ENCODE measurements at places on chromosomes 5 and 9. TPM values are rescaled to one million over a fixed set of nuclear protein-coding genes. Genes with fewer than 3 reads are reported as not detected.

The PCDHA12 gene
- total RNA-seq = not detected

The SGCD gene
- 129 TPM for total RNA-seq

The KCNIP1 gene
- total RNA-seq = 0.42 TPM

The TRPM6 gene
- total RNA-seq = 1.0 TPM

The SPINK1 gene
- total RNA-seq = 13.7 TPM

The CNOT6 gene
- total RNA-seq = 16.4 TPM

The NSUN2 gene
- 45.0 TPM for total RNA-seq

The LRRC19 gene
- not detected for total RNA-seq

The PCDHA4 gene
- total RNA-seq = 0.90 TPM

The IFNB1 gene
- total RNA-seq = not detected

GRCh38 chr9:93254806-93255493 lies 71.0 kb downstream of the WNK2 start:
- DNase-seq = peak; percentile 58

DNA sequence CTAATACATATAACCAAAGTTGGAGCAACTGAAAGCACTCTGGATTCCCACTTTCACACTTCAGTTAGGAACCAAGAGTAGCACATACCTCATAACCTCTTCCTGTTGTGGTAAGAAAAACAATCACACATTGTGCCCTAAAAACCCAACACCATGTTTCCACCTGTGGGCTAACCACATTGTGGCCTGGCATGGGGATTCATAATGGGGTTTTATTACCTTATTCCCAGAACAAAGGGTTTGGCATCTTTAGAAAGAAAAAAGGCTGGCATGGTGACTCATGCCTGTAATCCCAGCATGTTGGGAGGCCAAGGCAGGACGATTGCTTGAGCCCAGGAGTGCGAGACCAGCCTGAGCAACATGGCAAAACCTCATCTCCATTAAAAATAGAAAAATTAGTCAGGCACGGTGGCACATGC lies 60.6 kb downstream of the HSD17B3 start:
- no peak for DNase-seq

DNA sequence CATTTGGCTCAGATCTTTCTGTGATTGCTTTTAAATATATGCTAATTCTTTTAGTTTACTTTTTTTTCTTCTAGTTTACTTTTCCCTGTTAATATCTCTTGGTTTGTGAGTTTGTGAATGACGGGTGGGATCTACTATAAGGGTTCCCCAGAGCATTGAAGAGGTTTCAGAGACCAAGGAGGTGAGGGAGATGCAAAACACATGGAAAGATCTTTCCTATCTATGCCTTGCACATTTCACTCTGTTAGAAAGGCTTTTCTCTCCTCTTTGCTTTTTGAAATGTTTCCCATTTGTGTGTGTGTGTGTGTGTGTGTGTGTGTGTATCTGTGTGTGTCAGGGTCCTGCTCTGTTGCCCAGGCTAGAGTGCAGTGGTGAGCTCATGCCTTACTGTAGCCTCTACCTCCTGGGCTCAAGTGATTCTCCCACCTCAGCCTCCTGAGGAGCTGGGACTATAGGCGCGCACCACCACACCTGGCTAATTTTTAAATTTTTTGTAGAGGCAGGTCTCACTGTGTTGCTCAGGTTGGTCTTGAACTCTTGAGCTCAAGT lies 50.7 kb downstream of the CNTLN start:
- no peak for DNase-seq

GRCh38 chr9:2053883-2054845 lies 39.0 kb downstream of the SMARCA2 start:
- DNase-seq = no peak

- no peak for DNase-seq
Observed at GRCh38 chr9:81868145-81868544, 60.1 kb upstream of the SPATA31D4 start.

DNA sequence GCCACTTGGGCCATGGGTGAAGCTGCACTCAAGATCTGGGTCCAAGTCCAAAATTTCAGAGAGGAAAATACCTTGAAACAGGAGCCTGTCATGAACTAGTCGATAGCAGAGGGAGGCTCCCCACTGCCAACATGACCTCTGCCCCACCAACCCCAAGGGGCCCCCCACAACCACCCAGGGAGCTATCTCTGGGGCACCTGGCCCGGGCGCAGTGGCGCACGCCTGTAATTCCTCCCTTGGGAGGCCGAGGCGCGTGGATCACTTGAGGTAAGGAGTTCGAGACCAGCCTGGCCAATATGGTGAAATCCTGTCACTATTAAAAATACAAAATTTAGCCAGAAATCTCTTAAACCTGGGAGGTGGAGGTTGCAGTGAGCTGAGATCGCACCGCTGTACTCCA lies 20.1 kb upstream of the HMCN2 start:
- no peak for DNase-seq

DNA sequence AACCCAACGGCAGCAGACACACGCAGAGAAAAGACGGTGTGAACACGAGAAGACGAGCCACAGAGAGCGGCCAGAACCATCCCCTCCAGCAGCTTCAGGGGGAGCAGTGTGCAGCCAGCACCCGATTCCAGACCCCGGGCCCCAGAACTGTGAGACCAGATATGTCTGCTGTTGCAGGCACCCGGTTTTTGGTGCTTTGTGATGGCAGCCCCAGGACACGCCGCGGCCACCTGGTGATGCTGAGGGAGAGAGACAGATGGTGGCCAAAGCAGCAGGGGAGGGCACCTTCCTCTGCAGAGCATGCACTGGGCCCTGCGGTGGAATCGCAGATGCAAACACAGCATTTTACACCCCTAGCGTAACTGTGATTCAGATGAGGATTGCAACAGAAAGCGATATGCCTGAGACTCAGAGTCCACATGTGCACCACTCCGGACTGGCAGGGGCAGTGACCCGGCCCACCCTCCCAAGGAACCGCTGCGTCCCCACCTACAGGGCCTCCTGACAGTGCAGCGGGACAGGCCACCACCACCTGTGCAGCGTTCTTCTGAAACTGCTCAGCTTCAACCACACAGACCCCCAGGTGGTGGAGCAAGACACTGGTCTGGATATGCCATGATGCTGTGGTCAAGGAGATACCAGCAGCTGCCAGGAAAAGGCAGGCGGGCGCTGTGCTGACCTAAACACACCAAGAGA lies 24.0 kb downstream of the ZDHHC11B start:
- peak; percentile 44 for DNase-seq

DNA sequence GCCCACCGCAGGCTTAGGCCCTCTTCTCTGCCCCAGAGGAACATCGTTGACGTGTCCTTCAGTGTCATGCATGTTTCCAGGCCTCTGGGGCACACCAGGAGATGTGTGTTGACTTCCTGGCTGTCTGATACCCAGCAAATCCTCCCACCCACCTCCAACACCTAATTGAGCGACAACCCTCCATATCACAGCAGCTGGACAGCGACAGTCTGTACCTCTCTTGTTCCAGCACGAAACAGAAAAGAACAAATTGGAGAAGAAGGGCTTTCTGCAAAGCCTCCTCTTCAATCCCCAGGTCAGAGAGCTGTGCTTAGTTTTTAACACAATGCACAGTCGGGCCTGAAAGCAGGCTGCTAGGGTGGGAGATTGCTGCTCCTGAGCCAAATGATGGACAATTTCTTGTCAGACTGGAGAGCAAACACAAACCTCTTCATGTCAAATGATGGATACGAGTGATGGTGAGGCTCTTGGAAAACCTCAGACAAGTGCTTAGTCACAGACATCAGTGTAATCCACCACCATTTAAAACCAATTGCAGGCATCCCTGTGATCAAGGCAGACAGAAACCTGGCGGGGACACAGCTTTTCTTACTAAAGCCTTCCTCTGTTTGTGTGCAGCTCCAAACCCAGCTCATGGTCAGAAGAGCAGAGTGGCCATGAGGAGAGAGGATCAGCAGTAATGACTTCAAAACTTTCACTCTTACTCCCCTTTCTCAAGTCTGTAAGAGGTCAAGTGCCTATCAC lies 110.6 kb downstream of the EBF1 start:
- DNase-seq = no peak

DNA sequence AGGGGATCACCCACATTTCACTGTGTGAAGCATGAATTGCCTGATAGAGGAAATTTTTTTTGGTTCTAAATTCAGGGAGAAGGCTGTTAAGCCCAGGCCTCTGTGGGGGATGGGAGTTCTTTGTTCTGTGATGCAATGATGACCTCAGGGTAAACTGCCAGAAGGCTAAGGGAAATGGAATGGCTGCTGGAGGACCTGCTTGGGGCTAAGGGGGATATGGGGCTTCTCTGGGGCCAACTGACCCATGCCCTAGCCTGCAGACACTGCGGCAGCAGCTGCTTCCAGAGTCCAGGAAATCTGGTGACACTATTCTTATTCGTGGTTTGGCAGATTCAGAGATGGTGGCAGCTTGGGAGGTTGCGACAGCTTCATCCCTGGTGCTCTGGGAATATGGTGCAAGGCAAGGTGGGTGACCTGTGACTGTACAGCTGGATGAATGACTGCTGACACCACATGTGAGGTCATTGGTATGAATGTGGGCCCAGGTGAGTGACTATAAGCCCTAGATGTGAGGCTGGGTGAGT lies 30.3 kb downstream of the VCP start:
- no peak for DNase-seq

- DNase-seq = no peak
Observed at GRCh38 chr9:17929506-17929905, 350.6 kb downstream of the SH3GL2 start.

DNA sequence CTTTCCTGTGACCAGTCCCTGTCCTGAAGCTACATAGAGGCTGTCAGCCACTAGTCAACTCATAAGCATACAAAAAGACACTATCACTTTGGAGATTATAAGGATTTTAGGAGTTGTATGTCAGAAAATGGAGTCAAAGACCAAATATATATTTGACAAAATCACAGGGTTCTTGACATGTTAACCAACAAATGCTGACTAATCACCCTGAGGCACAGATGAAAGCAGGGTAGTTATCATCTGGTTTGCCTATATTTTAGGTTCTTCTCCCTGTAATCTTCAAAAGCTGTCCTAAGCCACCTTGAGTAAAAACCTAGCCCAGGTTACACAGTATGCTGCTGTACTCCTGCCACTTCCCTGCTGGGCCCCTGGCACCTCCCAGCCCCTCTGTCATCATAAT lies 64.7 kb upstream of the ERCC6L2 start:
- DNase-seq = no peak

DNA sequence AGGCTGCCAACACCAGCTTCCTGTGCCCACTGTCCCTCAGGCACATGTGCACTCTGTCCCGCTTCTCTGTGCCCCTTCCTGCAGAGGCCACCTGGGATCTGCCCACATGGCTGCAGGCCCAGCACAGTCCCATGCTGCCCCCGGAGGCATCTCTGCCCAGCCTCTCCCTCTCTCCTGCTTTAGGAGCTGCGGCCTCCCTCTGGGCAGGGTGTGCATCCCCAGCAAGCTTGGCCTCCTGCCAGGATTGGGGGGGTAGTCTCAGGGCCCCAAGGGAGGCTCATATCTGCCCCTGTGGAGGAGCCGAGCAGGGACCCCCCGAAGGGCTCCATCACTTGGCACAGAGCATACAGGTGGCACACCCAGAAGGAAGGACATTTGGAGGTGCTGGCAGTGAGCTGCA lies 24.8 kb downstream of the FLT4 start:
- no peak for DNase-seq

DNA sequence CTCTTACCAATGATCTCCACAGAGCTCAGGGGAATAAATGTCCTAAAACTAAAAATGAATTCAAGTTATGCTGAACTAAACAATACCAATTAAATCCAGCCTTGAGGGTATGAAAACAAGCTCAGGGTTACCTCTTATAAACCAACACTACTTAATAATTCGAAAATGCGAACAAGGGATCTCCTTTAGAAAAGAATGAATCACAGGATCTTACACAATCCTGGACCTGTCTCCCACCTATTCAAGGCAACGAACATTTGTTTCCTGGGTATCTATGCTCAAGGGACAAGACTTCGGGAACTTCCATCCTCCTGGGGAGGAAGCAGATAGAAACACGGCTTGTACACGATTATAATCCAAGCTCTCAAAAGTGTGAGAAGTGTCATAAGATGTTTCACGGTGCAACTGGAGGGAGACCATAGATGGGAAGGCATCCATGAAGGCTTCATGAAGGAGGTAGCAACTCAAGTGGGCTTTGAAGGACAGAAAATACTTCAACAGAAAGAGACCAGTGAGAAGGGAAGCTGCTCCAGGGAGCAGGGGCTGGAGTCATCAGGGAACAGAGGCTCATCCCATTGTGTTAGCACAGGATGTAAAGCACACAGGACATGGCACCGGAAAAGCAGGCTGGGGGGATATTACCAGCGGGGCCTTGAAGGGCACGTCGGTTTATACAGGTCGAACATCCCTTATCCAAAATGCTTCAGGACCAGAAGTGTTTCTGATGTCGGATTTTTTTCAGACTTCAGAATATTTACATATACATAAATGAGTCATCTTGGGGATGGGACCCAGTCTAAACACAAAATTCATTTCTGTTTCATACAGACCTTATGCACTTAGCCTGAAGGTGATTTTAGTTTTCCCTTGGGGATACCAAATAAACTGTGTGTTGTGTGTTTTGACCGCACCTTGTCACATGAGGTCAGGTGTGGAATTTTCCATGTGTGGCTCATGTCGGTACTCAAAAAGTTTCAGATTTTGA lies 87.4 kb downstream of the TLE1 start:
- no peak for DNase-seq

DNA sequence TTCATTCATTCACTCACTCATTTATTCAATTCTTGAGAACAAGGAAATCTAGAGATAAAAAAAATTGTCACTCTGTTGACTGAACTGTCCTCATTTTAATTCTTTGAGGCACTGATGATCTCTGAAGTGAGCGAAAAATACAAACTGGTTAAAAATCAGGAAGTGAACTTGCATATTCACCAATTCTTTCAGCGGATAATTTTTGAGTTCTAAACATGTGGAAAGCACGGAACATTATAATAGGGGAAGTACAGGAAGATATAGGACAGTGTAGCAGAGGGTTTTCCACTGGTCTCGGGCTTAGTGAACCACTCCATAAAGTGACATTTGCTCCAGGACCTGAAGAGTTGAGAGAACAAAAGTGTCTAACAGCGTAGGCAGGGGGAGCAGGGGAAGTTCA lies 169.5 kb downstream of the TLR4 start:
- no peak for DNase-seq

DNA sequence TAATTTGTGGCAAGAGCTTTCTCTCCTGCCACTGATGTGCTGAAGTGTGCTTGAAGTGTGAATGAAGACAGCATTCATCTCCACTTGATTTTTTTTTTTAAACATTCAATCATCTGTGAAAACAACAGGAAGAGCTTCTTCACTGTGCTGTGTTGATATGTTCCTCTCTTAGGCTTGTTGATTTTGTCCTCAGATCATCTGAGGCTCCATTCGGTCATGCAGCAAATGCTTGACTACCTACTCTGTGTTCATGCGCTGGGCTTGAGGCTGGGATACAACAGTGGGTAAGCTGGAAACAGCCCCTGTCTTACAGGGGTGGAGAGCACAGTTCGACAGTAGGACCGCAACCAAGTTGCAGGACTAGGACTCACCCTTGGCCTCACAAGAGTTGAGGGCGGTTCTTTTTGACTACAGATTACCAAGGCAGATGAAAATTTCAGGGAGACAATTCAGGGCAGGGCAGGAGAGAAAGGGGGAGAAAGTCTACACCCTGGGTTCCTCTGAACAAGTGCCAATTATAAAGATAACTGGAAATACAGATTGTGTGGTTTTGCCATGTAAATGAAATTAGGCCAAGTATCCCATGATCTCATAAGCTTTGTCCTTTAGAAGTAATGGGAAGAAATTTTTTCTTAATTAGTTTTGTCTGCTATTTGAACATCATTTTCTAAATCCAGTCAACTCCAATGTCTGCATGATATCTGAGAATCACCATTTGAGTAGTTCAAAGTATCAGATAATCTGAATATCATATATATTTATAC lies 31.0 kb upstream of the F2R start:
- no peak for DNase-seq
